ENCODE measurements at places on chromosomes 5 and 9.

GRCh38 chr9:134057751-134058701 lies 9.8 kb downstream of the BRD3 start:
- DNase-seq, result no peak

- DNase-seq, result no peak
These were observed 31.9 kb upstream of the MIER3 start for GRCh38 chr5:56983593-56984361.

DNA sequence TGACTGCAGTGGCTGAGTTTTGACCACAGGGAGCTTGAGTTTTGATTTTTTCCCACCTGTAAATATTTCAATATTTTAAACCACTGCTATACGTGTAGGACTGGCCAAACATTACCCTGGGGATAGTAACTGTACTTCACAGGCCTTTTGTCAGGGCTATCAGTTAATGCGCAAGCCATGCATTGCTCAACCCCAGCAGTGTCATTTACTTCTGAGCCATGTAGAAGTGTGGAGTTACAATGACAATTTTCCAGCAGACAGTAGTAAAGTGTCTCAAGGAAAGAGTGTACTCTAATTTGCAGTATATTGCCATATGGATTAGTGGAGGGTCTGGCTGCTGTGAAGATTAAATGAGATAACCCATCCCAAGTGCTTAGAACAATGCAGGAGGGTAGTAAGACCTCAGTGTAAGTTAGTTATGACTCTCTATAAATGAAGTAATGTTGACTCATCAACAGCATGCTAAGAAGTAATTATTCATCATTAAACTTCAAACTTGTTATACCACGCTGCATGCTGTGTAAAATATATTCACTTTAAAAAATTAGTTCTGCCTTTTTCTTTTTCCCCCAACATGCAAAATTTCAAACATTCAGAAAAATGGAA lies 489.2 kb downstream of the KDM4C start:
- DNase-seq, result no peak

GRCh38 chr5:157915638-157916037 lies 56.7 kb upstream of the CLINT1 start:
- DNase-seq, result no peak

DNA sequence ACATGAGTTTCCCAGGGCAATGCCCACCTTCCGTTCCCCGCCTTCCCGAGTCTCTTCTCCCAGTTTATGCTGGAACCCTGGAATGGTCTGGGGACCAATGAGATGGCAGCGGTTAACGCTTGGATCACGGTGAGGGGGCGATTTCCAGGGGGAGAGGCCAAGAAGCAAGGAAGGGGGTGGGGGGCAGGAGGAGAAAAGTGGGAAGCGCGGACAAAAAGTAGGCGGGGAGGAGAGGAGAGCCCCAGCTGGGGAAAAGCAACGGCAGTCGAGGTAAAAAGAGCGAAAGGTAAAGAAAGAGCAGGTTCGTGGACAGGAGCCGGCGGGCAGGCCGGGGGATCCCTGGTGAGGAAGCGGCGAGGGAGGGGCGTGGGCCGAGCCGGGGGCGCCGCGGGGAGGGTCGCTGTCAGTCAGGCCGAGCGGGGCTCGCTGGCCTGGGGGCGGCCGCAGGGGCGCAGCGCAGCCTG lies 508 bp upstream of the SNCAIP start:
- no peak for DNase-seq

GRCh38 chr9:131557855-131558548 lies 12.7 kb downstream of the PRRT1B start:
- no peak for DNase-seq

DNA sequence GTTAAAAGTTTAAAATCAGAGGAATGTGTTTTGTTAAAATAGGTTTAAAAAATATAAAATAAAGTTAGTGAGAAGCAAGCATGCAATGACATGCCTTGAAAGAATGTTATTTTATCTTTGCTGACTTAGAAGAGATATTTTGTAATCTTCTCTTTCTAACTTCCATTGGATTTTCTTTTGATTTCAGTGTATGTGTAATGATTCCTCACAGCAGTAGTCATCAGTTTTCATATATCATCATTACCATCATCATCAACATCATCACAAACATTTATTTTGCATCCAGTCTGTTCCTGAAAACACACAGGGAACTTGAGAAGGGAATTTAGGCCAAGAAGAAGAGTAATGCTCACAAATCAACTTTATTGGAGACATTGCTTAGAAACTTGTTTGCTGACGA lies 699.6 kb downstream of the TAF11L14 start:
- DNase-seq, result no peak

Measured in esophagus squamous epithelium (tissue), 5 donors.